ENCODE measurements at places on chromosomes 13 and 19.

DNA sequence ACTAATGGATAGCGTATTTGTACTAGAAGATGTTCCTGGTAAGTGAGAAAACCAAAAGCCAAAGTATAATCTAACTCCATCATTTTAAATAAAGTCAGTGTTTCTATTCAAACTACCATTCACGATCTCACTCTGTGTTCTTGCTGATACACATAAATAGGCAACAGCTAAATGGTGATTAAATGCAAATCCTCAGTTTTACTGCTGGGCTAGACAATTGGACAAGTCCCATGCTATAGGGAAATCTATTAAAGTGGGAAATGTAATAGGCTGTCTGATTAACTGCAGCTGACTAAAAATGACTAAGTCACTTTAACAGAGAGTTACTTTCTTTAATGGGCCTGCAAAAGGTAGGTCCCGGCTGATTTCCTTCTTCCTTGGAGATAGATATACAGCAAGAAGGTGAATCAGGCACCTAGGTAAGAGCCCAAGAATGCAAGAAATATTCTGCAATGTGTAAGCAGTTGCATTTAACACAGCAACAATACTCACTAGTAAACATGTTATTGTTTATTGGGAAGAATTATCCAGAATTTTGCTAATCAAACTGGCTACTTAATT, 298.4 kb downstream of the SLITRK6 start:
- no peak for DNase-seq

- DNase-seq: no peak
Measured at GRCh38 chr19:12994701-12995595, at the start of gene NFIX. NFIX (plus strand) TSS chr19:12995475; CDS start chr19:12995838, 363 bp downstream.

- DNase-seq: no peak
Measured at GRCh38 chr19:42360787-42361544, 29.1 kb downstream of the CNFN start.

DNA sequence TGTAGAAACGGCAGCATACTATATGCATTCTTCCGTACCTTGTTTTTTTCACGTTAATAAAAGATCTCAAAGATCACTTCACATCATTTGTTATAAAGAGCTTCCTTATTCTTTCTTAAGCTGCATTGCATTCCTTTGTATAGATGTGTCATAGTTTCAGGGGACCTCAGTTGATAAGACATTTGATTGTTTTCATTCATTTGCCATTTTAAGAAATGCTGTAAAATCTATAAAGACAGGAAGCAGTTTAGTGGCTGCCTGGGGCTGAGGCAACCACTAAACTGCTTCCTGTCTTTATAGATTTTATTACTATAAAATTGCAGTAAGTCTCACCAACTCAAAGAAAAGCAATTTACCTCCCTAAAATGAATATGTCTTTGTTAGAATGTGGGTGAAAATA, 59.4 kb downstream of the ZDHHC20 start:
- DNase-seq: no peak

DNA sequence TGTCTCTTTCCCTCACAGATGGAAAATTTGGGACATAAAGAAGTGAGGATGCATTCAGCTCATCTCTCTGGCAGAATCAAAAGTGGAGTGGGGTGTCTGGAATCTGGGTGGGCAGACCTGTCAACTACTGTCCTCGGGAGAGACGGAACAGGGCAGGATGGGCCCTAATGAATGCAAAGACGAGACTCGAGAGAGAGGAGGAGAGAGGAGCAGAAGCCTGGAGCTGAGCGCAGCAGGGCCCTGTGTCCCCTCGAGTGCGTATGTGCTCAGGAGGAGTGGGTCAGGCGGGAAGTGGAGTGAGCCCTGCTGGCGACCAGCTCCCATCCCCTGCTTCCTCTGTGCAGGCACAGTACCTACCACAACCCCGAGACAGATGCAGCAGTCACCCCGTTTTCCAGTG, 78.9 kb downstream of the TEX29 start:
- no peak for DNase-seq

GRCh38 chr19:32757189-32757588, 37.6 kb downstream of the TDRD12 start:
- no peak for DNase-seq

- DNase-seq: no peak
Measured at GRCh38 chr13:113843864-113844556, 19.9 kb downstream of the GAS6 start.

GRCh38 chr13:70964874-70965273, 856.6 kb upstream of the KLHL1 start:
- no peak for DNase-seq

Data from skeletal muscle cell (primary cell).